ENCODE measurements at places on chromosomes 16 and 17.

- peaks cover 3% of the 10 kb centered on the region for H3K4me1 ChIP-seq
- DNase-seq: no peak
- no peaks in the 10 kb centered on the region for H3K27me3 ChIP-seq
- H3K27ac ChIP-seq: no peak overlapping the region
- H3K36me3 ChIP-seq: no peaks in the 10 kb centered on the region
- no peak overlapping the region for H3K4me3 ChIP-seq
These were observed 1.3 kb downstream of the KRTAP3-3 start for GRCh38 chr17:40992666-40993065.

GRCh38 chr16:27641260-27641659, 91.3 kb downstream of the KATNIP start:
- H3K4me1 ChIP-seq: no peaks in the 10 kb centered on the region
- H3K4me3 ChIP-seq: no peak overlapping the region
- H3K27ac ChIP-seq: no peak overlapping the region
- DNase-seq: no peak
- H3K36me3 ChIP-seq: peaks cover 29% of the 10 kb centered on the region

GRCh38 chr17:67606896-67607604, 110.7 kb upstream of the NOL11 start:
- no peak for DNase-seq
- H3K4me3 ChIP-seq: no peak overlapping the region
- no peaks in the 10 kb centered on the region for H3K36me3 ChIP-seq
- H3K27ac ChIP-seq: no peak overlapping the region
- peaks cover 4% of the 10 kb centered on the region for H3K4me1 ChIP-seq

DNA sequence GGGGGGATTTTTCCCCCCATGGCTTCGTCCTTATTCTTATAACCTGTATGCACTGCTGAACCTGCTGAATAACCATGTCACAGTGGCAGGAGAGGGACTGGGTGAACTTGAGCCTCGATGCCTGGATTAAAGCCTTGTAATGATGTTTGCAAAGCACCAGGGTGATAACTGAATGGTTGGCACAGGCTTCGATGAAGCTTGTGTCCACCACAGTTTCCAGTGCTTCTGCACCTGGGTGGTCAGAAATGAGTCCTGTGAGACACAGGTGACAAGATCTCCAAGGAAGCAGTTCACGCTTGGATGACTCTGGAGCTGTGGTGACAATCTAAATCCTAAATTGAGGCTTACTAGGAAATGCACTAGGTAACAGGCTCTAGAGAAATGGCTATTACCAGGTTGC, 729.3 kb downstream of the MAF start:
- no peak overlapping the region for H3K4me3 ChIP-seq
- H3K27ac ChIP-seq: no peak overlapping the region
- H3K36me3 ChIP-seq: no peaks in the 10 kb centered on the region
- H3K4me1 ChIP-seq: no peaks in the 10 kb centered on the region
- no peak for DNase-seq
- no peaks in the 10 kb centered on the region for H3K27me3 ChIP-seq

DNA sequence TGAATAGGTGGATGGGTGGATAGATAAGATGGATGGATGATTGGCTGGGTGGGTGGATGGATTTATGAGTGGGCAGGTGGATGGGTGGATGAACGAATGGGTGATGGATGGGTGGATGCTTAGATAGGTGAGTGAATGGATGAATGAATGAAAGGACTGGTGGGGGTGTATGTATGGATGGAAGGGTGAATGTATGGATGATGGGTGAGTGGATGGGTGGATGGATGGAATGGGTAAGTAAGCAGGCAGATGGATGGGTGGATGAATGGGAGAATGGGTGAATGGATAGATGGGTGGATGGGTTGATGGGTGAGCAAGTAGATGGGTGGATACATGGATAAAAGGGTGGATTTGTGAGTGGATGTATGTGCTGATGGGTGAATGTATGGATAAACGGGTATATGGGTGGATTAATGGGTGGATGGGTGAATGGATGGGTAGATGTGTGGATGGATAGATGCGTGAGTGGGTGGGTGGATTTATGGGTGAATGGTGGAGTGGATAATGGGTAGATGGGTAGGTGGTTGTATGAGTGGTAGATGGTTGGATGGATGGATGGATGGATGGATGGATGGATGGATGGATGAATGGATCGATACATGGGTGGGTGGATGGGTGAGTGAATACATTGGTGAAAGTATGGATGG, 682.6 kb downstream of the HS3ST4 start:
- no peaks in the 10 kb centered on the region for H3K4me1 ChIP-seq
- no peak overlapping the region for H3K27ac ChIP-seq
- H3K27me3 ChIP-seq: no peaks in the 10 kb centered on the region
- H3K4me3 ChIP-seq: no peak overlapping the region

- no peak overlapping the region for H3K27ac ChIP-seq
- no peak for DNase-seq
- no peaks in the 10 kb centered on the region for H3K27me3 ChIP-seq
- H3K36me3 ChIP-seq: peaks cover 96% of the 10 kb centered on the region
These were observed 7.4 kb downstream of the CSNK1D start for GRCh38 chr17:82266142-82266541.

GRCh38 chr17:3035256-3035967, 28.0 kb downstream of the OR1D5 start:
- no peak overlapping the region for H3K27ac ChIP-seq
- H3K4me1 ChIP-seq: peaks cover 2% of the 10 kb centered on the region
- H3K4me3 ChIP-seq: no peak overlapping the region
- no peaks in the 10 kb centered on the region for H3K36me3 ChIP-seq

DNA sequence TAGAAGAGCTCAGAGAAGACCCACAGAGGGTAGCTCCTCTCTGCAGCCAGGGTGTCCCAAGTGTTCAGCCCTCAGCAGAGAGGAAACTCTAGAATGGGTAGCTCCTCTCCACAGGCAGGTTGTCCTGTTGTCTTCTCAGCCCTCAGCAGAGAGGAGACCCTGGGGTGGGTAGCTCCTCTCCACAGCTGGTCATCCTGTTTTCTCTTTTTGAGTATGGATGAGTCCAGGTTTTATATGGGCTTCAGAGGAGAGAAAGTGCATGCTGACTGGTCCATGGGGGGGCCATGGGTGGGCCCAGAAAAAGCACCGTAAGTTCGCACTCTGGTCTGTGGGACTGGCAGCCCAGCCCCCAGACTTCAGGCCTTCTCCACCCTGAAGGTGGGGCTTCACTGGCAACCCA, 48.4 kb downstream of the ESRP2 start:
- H3K4me3 ChIP-seq: no peak overlapping the region
- H3K27ac ChIP-seq: no peak overlapping the region
- H3K36me3 ChIP-seq: peaks cover 49% of the 10 kb centered on the region
- DNase-seq: no peak
- no peaks in the 10 kb centered on the region for H3K4me1 ChIP-seq

- peaks cover 15% of the 10 kb centered on the region for H3K4me1 ChIP-seq
- peaks cover 6% of the 10 kb centered on the region for H3K36me3 ChIP-seq
- H3K4me3 ChIP-seq: no peak overlapping the region
These were observed 3.3 kb upstream of the GAA start for GRCh38 chr17:80097844-80098691.

DNA sequence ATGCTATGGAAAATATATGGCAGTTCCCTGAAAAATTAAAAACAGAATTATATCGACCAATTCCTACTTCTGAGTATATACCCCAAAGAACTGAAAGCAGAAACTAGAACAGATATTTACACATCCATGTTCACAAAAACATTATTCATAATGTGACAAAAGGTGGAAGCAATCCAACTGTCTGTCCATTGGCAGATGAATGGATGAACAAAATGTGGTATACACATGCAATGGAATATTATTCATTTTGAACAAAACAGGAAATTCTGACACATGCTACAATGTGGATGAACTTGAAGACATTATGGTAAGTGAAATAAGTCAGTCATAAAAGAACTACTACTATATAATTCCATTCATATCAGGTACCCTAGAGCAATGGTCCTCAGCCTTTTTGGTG, 263.5 kb upstream of the AXIN2 start:
- H3K27me3 ChIP-seq: no peaks in the 10 kb centered on the region
- no peak overlapping the region for H3K27ac ChIP-seq
- H3K4me3 ChIP-seq: no peak overlapping the region

- no peaks in the 10 kb centered on the region for H3K4me1 ChIP-seq
- no peak overlapping the region for H3K4me3 ChIP-seq
- peaks cover 33% of the 10 kb centered on the region for H3K36me3 ChIP-seq
- H3K27me3 ChIP-seq: no peaks in the 10 kb centered on the region
- DNase-seq: no peak
These were observed 166.9 kb downstream of the LGALS9B start for GRCh38 chr17:20300436-20300934.

GRCh38 chr17:62739645-62740388, 68.3 kb downstream of the MARCHF10 start:
- DNase-seq: no peak
- no peaks in the 10 kb centered on the region for H3K36me3 ChIP-seq
- H3K4me3 ChIP-seq: no peak overlapping the region
- H3K27ac ChIP-seq: no peak overlapping the region
- peaks cover 11% of the 10 kb centered on the region for H3K4me1 ChIP-seq
- H3K27me3 ChIP-seq: no peaks in the 10 kb centered on the region

DNA sequence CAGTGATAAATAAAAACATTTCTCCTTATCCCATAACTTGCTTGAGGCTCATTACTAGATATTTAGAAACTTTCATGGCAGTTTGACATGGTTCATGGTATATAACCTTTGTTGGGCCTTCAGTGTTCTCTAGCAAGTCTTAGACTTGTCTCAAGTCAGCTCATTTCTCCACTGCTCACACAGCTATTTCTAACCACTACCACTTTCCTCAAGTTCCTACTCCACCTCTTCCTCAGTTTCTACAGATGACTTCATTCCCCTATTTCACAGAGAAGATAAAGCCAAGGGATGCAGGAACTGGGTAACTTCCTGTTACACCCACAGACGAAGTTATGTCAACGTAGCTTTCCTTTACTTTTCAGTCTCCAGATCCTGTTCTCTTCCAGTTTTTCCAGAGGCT, 23.2 kb downstream of the NLK start:
- no peak for DNase-seq
- no peaks in the 10 kb centered on the region for H3K27me3 ChIP-seq
- H3K27ac ChIP-seq: peak overlapping the region; percentile 17
- peaks cover 13% of the 10 kb centered on the region for H3K4me1 ChIP-seq
- no peaks in the 10 kb centered on the region for H3K36me3 ChIP-seq
- no peak overlapping the region for H3K4me3 ChIP-seq

DNA sequence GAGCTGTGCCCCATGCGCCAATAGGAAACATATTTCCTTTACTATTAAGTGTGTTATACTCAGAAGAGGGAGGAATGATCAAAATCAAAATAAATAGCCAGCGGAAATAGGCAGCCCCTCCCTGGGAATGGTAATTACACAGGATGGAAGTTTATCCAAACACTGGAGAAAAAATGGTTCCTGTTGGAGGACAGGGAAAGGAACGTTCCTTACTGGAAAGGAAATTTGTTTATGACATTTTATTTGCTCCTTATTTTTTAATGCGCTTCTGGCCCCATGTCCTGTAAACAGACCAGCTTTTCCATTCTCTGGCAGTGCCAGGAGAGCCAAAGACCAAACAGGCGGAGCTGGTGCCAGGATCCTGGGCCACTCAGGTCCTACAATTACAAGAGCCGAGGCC, 273.7 kb downstream of the SOX9 start:
- no peak overlapping the region for H3K4me3 ChIP-seq
- H3K36me3 ChIP-seq: peaks cover 64% of the 10 kb centered on the region

GRCh38 chr17:75553295-75554110, 28.0 kb downstream of the LLGL2 start:
- no peak overlapping the region for H3K4me3 ChIP-seq
- H3K36me3 ChIP-seq: no peaks in the 10 kb centered on the region
- no peaks in the 10 kb centered on the region for H3K27me3 ChIP-seq
- H3K27ac ChIP-seq: no peak overlapping the region

- peaks cover 71% of the 10 kb centered on the region for H3K36me3 ChIP-seq
- H3K4me3 ChIP-seq: no peak overlapping the region
- peak overlapping the region; percentile 24 for H3K27ac ChIP-seq
- no peaks in the 10 kb centered on the region for H3K27me3 ChIP-seq
- H3K4me1 ChIP-seq: no peaks in the 10 kb centered on the region
These were observed 24.9 kb downstream of the AMFR start for GRCh38 chr16:56400458-56400857.

DNA sequence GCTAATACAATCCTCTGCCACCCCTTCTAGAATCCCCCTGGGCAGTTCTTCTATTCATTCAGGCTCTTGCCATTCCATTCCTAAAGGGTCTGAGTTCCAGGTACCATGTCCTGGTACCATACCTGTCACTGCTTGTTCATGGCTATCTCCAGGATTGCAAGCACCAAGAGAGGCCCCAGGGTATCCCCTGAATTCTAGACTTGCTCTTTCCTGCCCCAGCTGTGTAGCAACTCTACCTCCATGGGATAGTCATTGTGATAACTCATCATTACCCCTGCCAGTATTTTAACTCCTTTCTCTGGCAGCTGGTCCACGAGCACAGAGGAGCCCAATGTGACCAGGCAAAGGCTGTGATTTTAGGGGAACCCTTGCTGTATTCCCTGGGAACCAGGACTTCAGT, 143.7 kb upstream of the CDH5 start:
- H3K4me3 ChIP-seq: no peak overlapping the region
- peak; percentile 28 for DNase-seq
- H3K4me1 ChIP-seq: no peaks in the 10 kb centered on the region

- no peaks in the 10 kb centered on the region for H3K36me3 ChIP-seq
- no peak for DNase-seq
- peaks cover 79% of the 10 kb centered on the region for H3K27me3 ChIP-seq
- H3K4me1 ChIP-seq: peaks cover 6% of the 10 kb centered on the region
- no peak overlapping the region for H3K27ac ChIP-seq
- H3K4me3 ChIP-seq: no peak overlapping the region
These were observed 2.0 kb downstream of the NEUROD2 start for GRCh38 chr17:39605492-39606433.

DNA sequence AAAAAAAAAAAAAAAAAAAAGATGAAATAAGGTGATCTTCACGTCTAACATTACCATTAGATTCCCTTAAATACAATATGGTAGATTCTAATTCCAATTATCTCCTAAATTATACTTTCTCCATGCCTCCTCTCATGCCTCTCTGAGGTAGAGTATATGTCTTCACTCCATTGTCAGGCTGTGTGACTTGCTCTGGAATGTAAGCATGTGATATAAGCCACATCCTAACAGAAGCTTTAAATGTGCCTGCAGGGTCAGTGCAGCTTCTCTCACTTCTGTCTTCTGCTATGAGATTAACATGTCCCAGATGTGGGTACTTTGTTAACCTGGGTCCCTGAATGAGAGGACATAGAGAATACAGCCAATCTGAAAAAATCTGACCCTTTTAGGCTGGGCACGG, 32.6 kb downstream of the MED13 start:
- peaks cover under 1% of the 10 kb centered on the region for H3K4me1 ChIP-seq
- no peak for DNase-seq
- H3K36me3 ChIP-seq: peaks cover 92% of the 10 kb centered on the region
- no peak overlapping the region for H3K27ac ChIP-seq
- H3K27me3 ChIP-seq: no peaks in the 10 kb centered on the region
- no peak overlapping the region for H3K4me3 ChIP-seq

GRCh38 chr16:12062343-12063003, 85.9 kb downstream of the SNX29 start:
- H3K27me3 ChIP-seq: no peaks in the 10 kb centered on the region
- peaks cover 6% of the 10 kb centered on the region for H3K36me3 ChIP-seq
- H3K27ac ChIP-seq: peak overlapping the region; percentile 76
- peaks cover 27% of the 10 kb centered on the region for H3K4me1 ChIP-seq
- no peak overlapping the region for H3K4me3 ChIP-seq

GRCh38 chr16:71479420-71479819, 9.7 kb downstream of the ZNF19 start:
- DNase-seq: peak; percentile 44
- H3K27me3 ChIP-seq: no peaks in the 10 kb centered on the region
- H3K4me1 ChIP-seq: peaks cover 16% of the 10 kb centered on the region
- no peak overlapping the region for H3K27ac ChIP-seq
- no peak overlapping the region for H3K4me3 ChIP-seq
- peaks cover 29% of the 10 kb centered on the region for H3K36me3 ChIP-seq

- H3K4me1 ChIP-seq: peaks cover 25% of the 10 kb centered on the region
- DNase-seq: no peak
- H3K27me3 ChIP-seq: no peaks in the 10 kb centered on the region
- H3K4me3 ChIP-seq: no peak overlapping the region
- no peaks in the 10 kb centered on the region for H3K36me3 ChIP-seq
- H3K27ac ChIP-seq: no peak overlapping the region
These were observed 62.5 kb upstream of the TOB1 start for GRCh38 chr17:50928646-50929045.
